Stimulated activated CD4-positive, alpha-beta T cell treated with anti-CD3 and anti-CD28 coated beads, Interleukin-1b, Interleukin-23, amount 100 ng/mL, for 1 hour (primary cell): ENCODE measurements at places on chromosomes 6 and 20.

DNA sequence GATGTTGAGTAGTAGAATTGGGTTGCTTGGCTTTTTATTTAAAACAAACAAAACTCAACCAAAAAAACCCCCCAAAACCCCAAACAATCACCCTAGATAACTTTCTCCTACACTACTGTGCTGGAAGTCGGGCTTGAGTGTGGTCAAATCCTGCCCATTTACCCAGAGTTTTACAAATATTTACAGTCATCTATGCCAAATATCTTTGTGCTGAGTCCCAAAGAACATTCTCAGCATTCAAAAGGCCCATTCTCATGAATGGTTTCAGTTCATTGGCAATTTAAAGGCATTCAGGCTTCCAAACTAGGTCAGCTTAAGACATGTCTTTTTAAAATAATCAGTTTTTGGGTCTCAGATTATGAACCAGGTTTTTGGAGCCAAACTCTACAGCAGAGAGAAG, 1.8 kb downstream of the RNF144B start:
- DNase-seq = no peak

DNA sequence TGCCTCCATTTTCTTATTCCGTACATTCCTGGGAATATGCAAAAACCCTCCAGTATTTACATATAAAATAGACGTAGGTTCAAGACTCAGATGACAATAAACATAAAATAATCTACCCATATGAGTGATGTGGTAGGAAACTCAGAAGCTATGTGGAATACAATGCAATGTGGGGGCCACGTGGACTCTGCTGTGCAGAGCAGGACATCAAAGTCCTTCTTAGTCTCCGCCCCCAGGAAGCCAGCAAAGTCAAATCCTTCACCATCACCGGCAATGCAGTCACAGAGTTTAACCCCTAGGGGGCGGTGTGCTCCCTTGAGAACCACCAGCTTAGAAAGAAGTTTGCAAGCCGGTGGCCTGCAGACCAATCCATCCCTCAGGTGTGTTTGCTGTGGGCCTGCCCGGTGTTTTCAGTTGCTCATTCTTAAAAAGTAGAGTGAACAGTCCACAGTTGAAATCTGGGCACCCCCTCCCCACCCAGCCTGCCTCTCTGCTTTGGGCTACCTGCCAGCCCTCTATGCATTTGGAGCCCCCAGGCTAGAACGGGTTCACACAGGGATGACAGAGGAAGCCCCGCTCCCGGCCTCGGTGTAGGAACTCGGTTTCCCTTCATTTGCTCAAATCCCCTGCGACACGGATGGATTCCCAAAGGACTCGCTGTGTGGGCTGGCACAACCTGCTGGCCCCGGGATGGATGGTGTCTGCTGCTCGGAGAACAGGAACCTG, 59.9 kb downstream of the SULF2 start:
- DNase-seq = peak; percentile 41

DNA sequence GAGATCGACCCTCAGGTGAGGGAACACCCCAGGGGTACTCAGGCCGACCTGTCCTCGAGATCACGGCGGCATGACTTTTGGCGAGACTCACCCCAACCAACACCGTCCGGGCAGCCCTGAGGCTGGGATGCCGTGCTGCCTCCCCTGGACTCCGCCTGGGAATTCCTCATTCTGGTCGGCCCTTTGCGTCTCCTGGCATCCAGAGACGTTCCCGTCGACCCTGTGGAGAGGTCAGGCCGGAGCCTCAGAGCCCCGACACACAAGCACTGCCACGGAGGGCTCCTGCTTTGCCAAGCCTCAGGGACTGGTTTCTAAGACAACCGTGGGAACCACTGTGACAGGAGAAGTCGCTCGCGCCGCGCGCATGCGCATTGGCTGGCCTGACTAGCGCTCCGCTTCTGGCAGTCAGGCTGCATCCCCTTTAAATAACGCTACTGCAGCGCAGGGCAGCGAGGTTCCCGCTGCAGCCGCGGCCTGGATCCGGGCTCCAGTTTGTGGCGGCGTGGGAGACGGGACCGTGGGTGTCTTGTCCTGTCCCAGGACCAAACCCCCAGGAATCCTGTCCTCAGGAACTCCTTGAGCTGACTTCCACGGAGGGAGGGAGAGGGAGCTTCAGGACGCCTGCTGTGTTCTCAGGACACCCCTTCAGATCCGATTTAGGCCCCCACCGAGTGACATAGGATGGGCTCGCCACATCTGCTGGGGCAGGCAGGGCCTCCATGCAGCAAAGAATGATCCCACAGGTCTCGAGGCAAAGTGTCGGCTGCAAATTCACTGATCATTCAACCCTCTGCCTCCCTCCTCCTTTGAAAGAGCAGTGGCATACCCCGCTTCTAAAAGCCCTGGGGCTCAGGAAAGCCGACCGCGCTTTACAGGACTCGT, 163.2 kb upstream of the ZNF337 start:
- peak; percentile 55 for DNase-seq

GRCh38 chr20:53445321-53445731, 148.3 kb downstream of the ZNF217 start:
- DNase-seq = no peak
